LHCN-M2 (cell line): ENCODE measurements at places on chromosomes 7 and 10. TPM values are rescaled to one million over a fixed set of nuclear protein-coding genes. Genes with fewer than 3 reads are reported as not detected.

GRCh38 chr10:130230611-130231010 lies 94.4 kb downstream of the GLRX3 start:
- no peak for DNase-seq

The VIPR2 gene
- not detected in 2 replicates for total RNA-seq

- no peak for DNase-seq
Observed at GRCh38 chr10:111579473-111579872, 502.6 kb downstream of the ADRA2A start.

The DKK1 gene
- total RNA-seq, result 80.0 and 108 TPM in 2 replicates

DNA sequence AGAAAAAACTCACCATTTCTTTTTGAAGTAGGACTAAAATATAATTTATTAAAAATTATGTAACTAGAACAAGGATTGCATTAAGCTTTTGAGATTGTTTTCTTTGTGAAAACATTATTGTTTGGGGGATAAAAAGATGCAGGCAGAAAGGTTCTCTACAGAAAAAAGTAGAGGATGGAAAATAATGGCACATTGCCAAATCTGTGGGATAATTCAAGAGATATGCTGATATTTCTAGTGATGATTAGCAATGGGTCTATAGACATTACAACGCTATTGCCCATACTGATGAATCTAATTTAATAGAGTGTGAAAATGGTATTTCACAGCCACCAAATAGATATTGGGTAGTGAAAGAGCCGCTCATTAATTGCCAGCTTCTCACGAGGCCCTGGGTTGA lies 204.3 kb downstream of the RAPGEF5 start:
- no peak for DNase-seq

- DNase-seq, result no peak
Observed at GRCh38 chr10:104617831-104618230, 23.3 kb upstream of the SORCS3 start.

The LRRC4 gene
- total RNA-seq, result 0.38 and 0.98 TPM in 2 replicates

The LBX1 gene
- total RNA-seq, result 1.7 TPM in 2 replicates

The RBAK gene
- 9.1 and 10.6 TPM in 2 replicates for total RNA-seq

DNA sequence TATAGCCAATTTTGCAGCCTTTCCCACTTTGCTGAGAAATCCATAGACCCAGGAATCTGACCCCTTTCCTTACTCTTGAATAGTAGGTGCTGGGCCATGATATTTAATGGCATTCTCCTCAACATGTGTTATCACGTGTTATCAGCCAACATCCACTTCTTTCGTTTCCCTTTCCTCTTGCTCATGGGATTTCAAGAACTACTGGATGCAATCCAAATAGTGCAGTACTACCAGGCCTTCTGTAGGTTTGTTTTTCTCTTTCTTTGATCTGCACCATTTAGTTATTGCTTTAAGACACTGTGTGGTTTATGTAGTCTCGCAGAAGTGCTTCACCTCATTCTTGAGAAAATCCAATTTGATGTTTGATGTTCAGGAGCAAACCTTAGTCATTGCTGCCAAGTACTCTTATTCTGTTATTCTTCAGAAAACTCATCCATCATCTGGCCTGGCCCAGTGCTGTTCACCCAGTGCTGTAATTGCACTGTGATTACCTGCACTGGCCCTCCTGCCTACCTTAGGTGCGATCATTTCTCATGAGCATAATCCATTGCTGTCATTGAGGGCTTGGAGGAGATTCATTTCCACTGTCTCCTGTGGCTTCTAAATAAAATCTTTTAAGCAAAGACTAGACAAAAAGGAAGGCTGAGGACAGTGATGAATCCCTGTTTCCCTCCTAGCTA lies 315.3 kb downstream of the BMPER start:
- DNase-seq, result no peak

The MLXIPL gene
- 0.13 and 0.63 TPM in 2 replicates for total RNA-seq

- DNase-seq, result no peak
Observed at GRCh38 chr7:88037050-88037449, 103.0 kb downstream of the ADAM22 start.

DNA sequence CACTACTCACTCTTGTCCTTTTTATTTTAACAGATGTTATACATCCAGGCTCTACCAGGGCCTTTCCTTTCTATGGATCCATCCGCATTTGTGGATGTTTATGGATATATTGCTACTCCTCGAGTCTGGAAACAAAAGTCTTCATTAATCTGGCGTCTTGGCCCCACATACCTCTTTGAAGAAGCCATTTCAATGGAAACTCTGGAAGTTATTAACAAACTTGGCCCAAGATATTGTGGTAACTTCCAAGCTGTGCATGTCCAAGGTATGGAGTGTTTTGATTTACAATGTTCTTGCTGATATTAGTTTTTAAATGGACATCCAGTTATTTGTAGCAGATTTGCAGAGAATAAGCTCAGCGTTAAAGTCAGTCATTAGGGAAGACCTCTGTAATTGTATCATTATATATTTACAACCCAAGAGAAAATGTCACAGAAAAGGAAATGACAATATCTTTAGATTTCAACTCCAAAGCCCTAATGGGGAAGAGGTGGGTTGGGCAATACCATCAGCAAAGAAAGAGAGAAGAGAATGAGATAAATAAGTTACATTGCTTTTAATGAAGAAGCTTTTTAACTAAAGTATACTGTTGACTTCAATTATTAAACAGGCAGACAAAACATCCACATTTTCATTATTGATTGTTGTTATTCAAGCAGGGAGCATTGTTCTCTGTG lies 102.1 kb downstream of the WDFY4 start:
- DNase-seq, result no peak

GRCh38 chr7:110522061-110522760 lies 568.7 kb upstream of the LRRN3 start:
- DNase-seq, result peak; percentile 21

DNA sequence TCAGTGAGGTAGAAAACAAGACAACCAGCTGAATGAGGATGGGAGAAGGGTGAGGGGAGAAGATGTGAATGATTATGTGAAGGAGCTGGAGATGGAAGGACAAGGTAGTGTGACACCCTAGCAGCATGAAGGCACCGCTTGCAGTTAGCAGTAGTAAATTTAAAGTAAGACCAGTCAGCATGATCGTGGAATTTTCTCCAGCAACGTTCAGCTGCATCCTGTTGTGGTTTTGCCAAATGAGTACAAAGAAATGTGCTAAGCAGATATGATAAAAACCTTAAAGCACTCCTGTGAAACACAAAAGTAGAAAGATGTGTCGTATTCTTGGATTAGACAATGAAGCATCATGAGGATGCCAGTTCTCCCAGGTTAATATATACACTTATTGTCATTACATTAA lies 34.1 kb upstream of the IFRD1 start:
- peak; percentile 36 for DNase-seq

DNA sequence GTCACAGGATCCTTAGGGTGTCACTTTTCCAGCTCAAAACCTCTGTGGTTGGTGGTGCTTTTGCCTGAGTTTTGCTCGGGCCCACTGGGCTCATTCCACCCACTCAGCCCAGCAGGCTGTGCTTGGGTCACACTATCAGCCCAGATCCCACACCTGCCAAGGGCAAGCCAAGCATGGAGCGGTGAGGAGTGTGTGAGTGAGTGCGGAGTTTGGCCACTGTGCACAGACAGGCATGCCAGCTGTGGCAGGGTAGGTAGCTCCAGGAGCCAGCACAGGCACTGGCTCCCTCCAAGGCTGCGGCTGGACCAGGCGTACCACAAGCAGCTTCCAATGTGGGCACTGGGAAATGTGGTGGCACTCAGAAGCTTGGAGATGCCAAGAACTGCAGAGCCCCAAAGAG lies 43.9 kb upstream of the TECTB start:
- no peak for DNase-seq

The ABCA13 gene
- total RNA-seq, result 2.9 and 3.4 TPM in 2 replicates

DNA sequence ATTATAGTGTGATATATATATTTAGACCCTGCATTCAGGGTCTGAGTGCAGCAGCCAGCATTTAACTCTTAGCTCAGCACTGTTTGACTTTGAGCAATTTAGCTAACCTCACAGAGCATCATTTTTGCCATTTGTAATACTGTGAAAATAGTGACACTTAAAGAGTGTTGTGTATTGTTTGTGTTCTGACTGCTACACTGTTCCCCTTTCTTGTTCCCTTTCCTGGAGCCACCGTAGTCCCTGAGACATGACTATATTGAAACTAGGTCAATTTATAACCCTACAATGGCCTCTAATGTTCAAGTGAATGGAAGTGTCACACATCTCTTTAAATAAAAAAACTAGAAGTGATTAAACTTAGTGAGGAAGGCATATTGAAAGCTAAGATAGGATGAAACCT lies 20.3 kb upstream of the CD36 start:
- DNase-seq, result no peak

The GIMAP2 gene
- total RNA-seq, result 2.6 and 3.4 TPM in 2 replicates

DNA sequence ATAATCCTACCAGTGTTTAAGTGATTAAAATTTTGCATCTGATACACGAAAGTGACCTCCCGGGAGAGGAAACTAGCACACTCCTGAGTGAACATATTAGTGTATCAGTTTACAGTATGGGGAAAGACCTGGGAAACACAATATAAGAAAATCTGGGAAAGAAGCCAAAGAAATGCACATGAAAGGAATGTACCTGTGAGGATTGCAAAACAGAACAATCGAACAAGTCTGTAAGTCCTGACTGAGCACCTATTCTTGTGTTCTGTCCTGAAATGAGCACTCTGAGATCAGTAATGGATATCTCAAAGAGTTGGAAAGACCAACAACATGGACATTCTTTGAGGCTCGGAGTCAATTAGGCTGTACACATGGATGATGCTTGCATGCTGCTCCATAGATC lies 554.7 kb downstream of the SORCS3 start:
- DNase-seq, result no peak

The INA gene
- not detected in 2 replicates for total RNA-seq

The MYL7 gene
- total RNA-seq, result not detected in 2 replicates
